ENCODE measurements at places on chromosomes 5 and 9.

- DNase-seq = no peak
These were observed 3.2 kb downstream of the GALNT10 start for GRCh38 chr5:154193701-154194121.

GRCh38 chr5:160957312-160957861, 105.4 kb upstream of the ATP10B start:
- no peak for DNase-seq

- no peak for DNase-seq
These were observed 194.0 kb downstream of the EFNA5 start for GRCh38 chr5:107476783-107477182.

DNA sequence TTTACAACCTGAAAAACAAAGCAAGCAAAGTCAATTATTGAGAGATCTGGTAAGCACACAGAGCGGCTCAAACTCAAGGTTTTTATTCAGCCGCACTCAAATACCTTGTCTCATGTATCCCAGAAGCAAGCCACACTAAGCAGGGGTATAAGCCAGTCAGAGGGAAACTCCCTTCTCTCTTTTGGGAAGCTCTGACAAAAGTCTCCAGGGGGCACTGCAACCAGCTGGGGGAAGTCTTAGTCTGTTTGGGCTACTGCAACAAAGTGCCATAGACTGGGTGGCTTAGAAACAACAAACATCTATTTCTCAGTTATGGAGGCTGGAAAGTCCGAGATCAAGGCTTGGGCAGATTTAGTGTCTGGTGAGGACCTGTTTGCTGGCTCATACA, 246.0 kb downstream of the ENC1 start:
- no peak for DNase-seq

DNA sequence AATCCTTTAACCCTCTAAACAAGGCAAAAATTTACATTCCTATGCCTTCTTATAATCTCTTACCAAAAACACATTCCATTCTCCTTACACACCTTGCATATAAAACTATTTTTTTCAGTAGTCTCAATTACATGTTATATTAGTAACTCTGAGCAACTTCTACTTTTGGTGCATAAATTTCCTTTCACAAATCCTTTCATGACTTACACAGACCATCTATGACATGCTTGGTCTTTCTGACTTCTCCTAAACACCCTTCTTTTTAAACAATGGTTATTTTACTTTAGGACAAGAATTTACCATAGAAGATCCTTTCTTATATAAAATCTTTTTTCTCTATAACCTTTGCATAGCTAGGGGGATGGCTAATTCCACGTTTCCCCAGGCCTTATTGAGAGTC, 208.0 kb upstream of the ARRDC3 start:
- no peak for DNase-seq

GRCh38 chr5:10233505-10233904, 16.2 kb downstream of the ATPSCKMT start:
- peak; percentile 70 for DNase-seq

- no peak for DNase-seq
These were observed 337.6 kb upstream of the IRX1 start for GRCh38 chr5:3258050-3258449.

DNA sequence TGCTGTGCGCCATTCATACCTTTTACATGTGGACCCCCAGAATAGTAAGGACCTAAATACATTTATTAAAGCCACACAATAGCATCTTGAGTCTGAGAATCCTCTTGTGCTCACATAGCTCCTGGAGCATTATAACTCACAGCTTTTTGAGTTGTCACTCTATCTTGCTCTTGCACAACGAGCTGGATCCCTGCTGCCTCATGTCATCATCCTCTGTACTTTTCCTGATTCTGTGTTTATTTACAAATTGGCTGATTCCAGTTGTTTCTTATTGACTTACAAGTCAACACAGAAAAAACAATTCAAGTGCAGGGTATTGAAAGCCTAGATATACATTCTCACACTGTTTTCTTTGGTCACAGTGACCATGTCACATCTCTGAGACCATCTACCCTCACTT, 112.9 kb downstream of the SLC1A3 start:
- DNase-seq = no peak

- DNase-seq = no peak
These were observed 42.1 kb upstream of the GNAQ start for GRCh38 chr9:78073722-78074121.

GRCh38 chr5:169531631-169532030, 51.9 kb upstream of the SPDL1 start:
- no peak for DNase-seq

GRCh38 chr9:37949576-37949975, 45.6 kb upstream of the SLC25A51 start:
- DNase-seq = no peak

- DNase-seq = no peak
These were observed 30.2 kb downstream of the LHX2 start for GRCh38 chr9:124041817-124042116.

DNA sequence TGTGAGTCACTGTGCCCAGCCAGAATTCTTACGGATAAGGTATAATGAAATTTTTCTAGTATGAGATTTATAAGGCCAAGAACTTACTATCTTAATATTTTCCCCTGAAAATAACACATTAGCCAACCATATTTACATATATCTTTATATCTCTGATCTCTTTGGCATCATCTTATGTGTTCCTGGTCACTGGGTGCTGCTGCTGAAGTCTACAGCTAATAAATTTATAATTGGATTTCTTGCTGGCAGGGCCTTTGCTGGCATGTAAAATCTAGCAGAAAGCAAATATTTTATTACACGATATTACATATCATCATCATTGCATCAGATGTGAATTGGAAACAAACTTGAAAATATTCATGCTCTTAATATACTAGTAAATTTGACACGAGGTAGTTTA, 590.7 kb downstream of the ANXA1 start:
- DNase-seq = no peak

- DNase-seq = no peak
These were observed at the start of gene TMEM232 for GRCh38 chr5:110726249-110727024. TMEM232 (minus strand) TSS chr5:110726671; CDS start chr5:110667352, 59,319 bp downstream.

- DNase-seq = no peak
These were observed 29.6 kb upstream of the LCP2 start for GRCh38 chr5:170327168-170327567.

- no peak for DNase-seq
These were observed 31.5 kb downstream of the ASS1 start for GRCh38 chr9:130476151-130476730.

DNA sequence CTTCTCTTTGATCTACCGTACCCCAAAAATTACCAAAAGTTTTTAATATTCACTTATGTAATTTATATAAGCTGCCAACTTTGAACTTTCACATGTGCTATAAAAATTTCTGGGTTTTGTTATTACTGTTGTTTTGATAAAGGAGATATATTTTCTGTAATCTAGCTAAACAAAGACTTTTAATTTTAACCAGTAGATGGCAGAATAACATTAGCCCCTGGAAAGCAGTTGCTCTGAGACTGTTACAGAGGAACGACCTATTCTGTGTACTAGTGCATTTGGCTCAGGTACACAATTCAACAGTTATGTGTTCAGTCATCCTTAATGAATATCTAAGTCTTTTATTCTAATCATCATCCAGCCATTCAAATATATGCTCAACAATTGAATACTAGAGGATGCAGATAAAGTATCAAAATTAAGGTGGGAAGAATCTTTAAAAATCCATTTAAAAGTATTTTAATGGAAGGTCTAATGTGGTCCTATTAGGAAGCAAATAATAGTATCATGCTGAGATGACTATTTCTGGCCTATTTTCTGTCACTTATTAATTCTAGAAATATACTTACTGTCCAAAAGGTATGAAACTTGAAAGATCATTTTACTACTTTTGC, 8.6 kb downstream of the KLHL9 start:
- DNase-seq = no peak

DNA sequence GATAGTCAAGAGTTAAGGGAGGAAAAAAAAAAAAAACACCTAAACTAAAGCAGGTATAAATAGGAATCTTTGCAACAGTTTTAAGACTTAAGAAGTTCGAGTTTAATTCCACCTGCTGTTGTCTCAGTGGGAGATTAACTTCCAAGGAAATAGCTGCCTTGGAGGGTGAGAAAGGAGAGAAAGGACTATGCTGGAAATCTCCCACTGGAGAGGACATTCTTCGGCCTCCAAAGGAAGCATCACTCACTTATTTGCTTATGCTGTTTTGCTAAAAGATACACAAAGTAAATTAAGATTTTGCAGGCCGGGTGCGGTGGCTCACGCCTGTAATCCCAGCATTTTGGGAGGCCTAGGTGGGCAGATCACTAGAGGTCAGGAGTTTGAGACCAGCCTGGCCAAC, 317.9 kb upstream of the MPDZ start:
- no peak for DNase-seq

GRCh38 chr9:92463984-92464383, 18.3 kb downstream of the ASPN start:
- DNase-seq = peak; percentile 80

DNA sequence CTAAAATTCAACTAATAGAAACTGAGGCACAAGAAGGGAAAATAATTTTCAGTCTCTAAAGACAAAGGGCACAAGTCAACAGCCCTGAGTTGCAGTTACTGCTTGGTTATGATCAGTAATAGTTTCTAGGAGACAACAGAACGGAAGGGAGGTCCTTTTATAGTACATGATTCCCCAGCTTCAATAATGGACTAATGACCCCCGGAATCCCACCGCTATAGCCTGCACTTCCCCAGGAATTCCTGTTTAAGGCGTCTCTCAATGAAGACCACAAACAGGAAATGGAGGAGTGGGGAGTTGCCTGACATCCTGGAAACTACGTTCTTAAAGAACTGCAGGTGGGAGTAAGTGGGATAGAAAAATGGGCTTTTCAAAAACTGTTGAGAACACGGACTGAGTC, 60.6 kb downstream of the DIAPH1 start:
- no peak for DNase-seq

- peak; percentile 59 for DNase-seq
These were observed 90.3 kb downstream of the FBXO38 start for GRCh38 chr5:148474025-148474511.

GRCh38 chr5:151924564-151925301, at the start of gene GLRA1:
GLRA1 (minus strand) TSS chr5:151924851; CDS start chr5:151924549, 302 bp downstream.
- no peak for DNase-seq

- no peak for DNase-seq
These were observed 83.9 kb upstream of the CXCL14 start for GRCh38 chr5:135662683-135663082.

- no peak for DNase-seq
These were observed 71.3 kb downstream of the HRH2 start for GRCh38 chr5:175728885-175729828.

GRCh38 chr5:62607615-62608014, 29.0 kb downstream of the LRRC70 start:
- no peak for DNase-seq

GRCh38 chr9:135073741-135074305, 13.6 kb upstream of the OLFM1 start:
- DNase-seq = no peak

DNA sequence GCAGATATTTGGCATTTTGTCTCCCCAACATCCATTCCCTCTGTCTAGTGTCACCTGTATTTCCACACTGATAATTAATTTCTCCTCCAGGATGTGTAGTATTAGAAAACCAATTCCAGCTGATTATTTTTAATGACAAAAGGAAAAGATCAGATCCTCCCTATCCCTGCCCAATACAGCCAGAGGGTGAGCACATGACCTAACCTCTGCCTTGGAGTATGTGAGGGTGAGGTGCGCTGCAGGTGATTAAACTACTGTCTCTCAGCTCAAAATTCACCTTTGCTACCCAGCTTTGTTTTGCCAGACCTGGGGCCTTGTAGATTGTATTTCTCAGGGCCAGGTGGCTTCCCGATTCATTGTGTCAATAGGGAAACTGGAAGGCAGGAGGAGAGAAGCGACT, 402.1 kb downstream of the PRELID2 start:
- no peak for DNase-seq

Measured in AG09319 (cell line).